ENCODE measurements at places on chromosomes 1 and 21.

- no peak for DNase-seq
Observed at GRCh38 chr1:89908672-89909436, 86.1 kb upstream of the ZNF326 start.

GRCh38 chr1:84020151-84020550 is 21.2 kb upstream of the TTLL7 start:
- no peak for DNase-seq

- DNase-seq = no peak
Observed at GRCh38 chr1:68516066-68516465, 19.2 kb upstream of the DEPDC1 start.

DNA sequence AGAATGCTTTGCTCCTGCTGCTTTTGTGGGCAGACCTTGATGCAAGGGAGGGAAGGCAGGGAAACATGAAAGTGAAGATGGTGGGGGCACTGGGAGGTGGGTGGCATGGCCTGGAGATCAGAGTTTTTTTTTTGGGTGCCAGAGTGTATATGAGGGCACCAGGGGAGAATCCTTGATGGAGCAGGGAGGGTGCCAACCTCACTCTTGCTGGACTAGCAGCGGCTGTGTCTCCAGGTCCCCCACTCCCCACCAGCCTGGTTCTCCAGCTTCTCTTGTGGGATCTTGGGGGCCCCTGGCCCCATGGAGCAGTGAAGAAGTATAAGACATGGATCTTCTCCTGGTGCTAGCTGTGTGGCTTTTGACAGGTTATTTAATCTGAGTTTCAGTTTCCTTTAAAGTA is 13.5 kb upstream of the PRELP start:
- no peak for DNase-seq

GRCh38 chr1:102742426-102742825 is 365.9 kb downstream of the COL11A1 start:
- DNase-seq = no peak

GRCh38 chr1:67144696-67145095 is 9.9 kb upstream of the C1orf141 start:
- no peak for DNase-seq

GRCh38 chr1:175893192-175893591 is 149.8 kb upstream of the TNR start:
- DNase-seq = no peak

GRCh38 chr1:26768755-26769154 is 19.0 kb upstream of the PIGV start:
- no peak for DNase-seq

DNA sequence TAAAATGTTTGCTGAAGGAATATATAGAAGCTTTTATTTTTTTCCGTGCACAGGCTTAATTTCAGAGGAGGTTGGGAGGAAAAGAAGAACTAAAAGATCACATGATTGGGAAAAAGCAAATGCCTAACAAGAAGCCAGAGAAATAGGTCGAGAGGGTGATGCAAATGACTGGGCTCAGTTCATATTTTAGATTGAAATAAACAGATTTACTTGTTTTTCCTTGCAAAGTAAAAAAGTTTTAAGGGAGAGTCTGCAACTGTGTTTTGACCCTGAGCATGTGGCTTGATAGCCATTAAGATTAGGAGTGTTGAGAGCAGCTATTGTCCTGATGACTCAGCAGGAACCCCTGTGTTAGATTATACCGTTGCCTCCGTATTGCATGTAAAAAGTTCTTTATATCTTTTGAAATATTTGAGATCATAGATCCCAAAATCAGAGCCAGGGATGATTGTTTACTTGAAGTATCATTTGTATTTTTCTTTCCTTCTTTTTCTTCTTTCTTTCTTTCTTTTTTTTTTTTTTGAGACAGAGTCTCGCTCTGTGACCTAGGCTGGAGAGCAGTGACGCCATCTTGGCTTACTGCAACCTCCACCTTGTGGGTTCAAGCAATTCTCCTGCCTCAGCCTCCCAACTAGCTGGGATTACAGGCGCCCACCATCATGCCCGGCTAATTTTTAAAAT is 20.2 kb downstream of the CLIC4 start:
- no peak for DNase-seq

DNA sequence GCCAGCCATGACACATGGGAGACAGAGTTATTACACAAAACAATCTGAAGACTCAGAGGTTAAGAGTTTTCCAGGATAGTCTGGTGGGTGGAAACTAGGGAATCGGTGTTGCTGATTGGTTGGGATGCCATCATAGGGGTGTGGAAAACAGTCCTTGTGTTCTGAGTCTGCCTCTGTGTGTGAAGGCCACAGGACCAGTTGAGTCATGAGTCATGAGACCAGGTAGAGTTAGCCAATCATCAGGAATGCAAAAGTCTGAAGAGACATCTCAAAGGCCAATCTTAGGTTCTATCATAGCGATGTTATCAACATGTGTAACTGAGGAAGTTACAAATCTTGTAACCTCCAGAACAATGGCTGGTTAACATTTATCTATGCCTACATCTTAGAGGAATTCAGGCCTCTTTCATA is 49.7 kb upstream of the NEK7 start:
- DNase-seq = no peak

DNA sequence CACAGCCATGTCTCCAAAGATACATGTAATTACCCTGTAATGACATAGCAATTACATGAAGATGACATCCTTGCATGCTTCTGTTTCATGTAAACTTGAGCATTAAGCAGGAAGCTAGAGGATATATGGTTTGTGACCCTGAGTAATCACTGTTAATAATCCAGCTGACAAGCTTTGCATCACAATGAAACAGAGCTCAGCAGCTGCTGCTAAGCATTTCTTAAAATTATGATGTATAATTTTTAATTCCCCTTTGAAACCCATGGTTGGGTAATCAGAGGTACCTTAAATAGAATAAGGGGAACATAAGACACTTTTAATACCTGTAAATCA is 293.5 kb downstream of the NTNG1 start:
- DNase-seq = no peak

- DNase-seq = no peak
Observed at GRCh38 chr1:94063379-94063778, 57.6 kb downstream of the ABCA4 start.

GRCh38 chr1:7644086-7644485 is 127.0 kb upstream of the VAMP3 start:
- no peak for DNase-seq

DNA sequence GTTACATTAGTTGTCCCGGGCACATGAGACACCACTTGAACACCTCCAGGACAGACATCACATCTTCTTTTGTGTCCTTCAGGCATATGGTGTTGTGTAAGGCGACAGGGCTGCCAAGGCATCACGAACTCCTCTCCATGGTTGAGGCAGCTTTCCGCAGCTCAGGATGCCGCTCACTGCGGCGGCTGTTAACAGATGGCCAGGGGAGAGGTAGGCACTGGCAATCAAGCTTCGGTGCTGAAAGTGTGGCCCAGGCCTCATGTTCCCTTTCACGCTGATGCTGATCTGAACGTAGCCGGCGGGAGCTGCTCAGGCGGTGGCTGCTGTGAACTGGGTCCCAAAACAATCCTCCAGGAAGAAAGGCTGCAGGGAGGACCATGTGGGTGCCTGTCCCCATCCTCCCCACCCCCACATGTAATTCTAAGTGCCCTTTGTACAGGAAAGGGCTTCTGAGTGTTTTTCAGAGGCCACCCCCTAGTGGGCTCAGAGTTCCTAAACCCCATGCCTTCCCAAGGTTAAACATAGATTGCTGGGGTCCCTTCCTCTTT is 287.1 kb upstream of the AJAP1 start:
- DNase-seq = no peak

DNA sequence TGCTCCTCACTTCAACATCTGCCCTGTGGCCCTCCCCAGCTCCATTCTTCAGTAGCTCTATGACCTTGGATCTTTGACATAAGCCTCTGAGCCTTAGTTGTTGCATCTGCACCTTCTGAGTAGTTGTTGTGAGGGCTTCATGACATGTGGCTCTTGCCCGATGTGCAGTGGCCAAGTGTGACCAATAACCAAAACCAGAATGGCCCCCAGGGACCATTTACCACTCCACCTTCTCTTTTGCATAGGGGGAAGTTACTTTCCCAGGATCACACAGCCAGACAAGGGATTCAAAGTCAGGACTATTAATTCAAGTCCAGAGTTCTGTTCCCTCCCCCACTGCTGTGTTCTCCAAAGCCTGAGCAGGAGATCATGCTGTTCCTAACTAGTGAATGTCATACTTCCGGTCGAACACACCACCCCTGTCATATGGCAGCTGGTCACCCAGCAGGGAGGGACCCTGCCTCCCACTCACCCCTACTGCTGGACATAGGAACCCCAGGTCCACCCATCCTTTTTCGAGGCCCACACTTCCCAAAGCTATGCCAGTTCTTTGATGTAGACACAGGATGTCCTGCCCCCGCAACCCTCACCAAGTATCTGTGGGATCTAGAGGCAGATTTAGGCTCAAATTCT is 4.0 kb downstream of the FGR start:
- DNase-seq = no peak

GRCh38 chr1:157984469-157984868 is 9.0 kb upstream of the KIRREL1 start:
- no peak for DNase-seq

All from activated T-cell treated with anti-CD3 and anti-CD28 coated beads for 1 hour (primary cell).